ENCODE measurements at places on chromosomes 16 and 17.

GRCh38 chr16:65621640-65622039 is 499.8 kb upstream of the CDH11 start:
- no peak for DNase-seq

DNA sequence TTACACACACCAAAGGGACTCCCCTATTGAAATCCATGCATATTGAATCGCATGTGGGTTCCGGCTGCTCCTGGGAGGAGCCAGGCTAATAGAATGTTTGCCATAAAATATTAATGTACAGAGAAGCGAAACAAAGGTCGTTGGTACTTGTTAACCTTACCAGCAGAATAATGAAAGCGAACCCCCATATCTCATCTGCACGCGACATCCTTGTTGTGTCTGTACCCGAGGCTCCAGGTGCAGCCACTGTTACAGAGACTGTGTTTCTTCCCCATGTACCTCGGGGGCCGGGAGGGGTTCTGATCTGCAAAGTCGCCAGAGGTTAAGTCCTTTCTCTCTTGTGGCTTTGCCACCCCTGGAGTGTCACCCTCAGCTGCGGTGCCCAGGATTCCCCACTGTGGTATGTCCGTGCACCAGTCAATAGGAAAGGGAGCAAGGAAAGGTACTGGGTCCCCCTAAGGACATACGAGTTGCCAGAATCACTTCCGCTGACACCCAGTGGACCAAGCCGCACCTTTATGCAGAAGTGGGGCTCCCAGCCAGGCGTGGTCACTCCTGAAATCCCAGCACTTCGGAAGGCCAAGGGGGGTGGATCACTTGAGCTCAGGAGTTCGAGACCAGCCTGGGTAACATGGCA is 2.2 kb downstream of the GAA start:
- DNase-seq: no peak

DNA sequence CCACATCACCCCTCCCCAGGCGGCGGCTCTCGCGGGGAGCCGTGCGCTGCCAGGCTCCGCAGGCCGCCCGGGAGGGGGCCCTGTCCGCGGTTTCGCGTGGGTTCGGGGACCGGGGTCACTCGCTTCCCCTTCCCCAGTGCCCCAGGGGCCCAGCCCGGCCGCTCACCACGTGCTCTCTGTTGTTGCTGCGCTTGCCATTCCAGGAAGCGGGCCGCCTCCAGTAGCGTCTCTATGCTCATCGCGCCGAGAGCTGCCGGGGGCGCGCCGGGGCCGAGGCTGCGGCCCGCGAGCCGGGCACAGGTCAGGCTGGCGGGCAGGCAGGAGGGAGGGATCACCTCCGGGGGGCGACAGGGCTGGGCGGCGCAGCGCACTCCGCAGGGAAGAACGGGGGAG is 390 bp downstream of the MNT start:
- DNase-seq: no peak

- no peak for DNase-seq
These were observed 6.0 kb downstream of the DOC2A start for GRCh38 chr16:30004811-30005242.

DNA sequence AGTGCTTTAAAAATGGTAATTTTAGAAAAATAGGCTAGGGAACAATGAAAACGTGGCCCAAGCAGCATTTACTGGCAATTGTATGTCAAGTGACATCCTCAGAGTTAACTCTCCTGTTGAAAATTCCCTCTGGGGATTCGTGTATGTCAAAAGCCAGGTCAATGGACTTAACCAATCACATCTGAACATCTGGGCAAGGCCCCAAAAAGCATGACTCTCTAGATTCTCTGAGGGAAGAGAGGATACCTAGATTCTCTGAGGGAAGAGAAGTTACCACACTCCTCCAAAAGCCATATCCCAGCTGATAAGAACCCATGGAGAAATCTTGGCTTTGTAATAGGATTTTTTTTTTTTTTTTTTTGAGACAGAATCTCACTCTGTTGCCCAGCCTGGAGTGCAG is 23.5 kb downstream of the NFE2L1 start:
- DNase-seq: no peak

DNA sequence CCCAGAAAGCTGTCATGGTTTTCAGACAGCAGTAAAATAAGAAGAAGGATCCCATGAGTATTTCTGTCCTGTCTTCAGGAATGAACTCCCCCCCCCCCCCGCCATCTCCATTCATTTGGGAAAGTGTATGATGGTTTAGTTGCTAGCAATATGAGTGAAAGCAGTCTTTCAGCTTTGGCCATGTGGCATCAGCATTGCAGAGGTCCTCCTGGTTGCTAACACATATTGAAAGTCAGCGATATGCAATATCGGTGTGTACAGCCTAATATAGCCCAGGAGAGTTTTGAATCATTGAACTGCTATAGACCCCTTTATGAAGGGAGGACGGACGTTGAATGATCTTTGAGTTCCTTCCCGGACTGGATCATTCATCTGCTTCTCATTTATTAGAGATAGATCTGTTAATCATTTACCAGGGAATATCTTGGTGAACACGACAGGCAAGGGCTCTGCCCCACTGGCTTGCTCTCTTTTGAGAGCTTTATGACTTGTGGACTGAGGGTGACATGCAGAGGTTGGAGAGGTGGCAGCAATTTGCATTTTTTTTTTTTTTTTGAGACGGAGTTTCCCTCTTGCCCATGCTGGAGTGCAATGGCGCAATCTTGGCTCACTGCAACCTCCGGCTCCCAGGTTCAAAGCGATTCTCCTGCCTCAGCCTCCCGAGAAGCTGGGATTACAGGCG is 25.2 kb downstream of the DEF8 start:
- DNase-seq: no peak

DNA sequence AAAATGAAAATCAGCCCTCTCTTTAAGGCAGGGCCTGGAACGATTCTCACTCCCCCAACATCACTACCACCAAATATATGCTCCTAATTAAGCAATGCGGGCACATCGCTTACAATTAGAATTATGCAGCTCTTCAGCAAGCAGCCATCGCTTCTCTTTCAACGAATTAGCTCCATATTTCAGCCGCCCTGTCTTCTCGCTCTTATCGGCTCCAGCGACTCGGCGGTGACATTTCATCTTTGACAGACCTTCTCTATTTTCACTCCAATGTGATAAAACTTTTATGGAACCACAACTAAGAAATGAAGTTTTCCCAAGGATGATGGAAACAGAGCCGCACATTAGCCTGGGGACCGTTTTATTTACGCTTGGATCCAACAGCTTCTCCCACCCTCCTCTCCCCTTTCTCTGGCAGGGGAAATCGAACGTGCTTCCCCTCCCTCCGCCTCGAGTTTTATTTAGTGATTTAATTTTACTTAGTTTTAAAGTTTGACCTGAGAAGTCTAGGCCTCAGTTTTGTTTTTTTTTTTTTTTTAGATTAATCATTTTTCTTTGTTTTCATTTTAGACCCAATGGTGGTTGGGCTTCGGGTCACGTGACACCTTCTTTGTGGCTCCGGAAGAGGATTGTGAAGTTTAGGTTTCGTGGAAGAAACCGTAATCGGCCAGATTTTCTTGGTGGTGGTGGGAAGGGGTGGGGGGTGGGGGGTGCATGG is 3.1 kb upstream of the HOXB2 start:
- DNase-seq: no peak

- DNase-seq: no peak
These were observed 720 bp upstream of the ZPBP2 start for GRCh38 chr17:39867084-39867879.

GRCh38 chr17:38864636-38865398 is 5.0 kb upstream of the LASP1 start:
- no peak for DNase-seq

- no peak for DNase-seq
These were observed 90.6 kb downstream of the TOX3 start for GRCh38 chr16:52456368-52456767.

DNA sequence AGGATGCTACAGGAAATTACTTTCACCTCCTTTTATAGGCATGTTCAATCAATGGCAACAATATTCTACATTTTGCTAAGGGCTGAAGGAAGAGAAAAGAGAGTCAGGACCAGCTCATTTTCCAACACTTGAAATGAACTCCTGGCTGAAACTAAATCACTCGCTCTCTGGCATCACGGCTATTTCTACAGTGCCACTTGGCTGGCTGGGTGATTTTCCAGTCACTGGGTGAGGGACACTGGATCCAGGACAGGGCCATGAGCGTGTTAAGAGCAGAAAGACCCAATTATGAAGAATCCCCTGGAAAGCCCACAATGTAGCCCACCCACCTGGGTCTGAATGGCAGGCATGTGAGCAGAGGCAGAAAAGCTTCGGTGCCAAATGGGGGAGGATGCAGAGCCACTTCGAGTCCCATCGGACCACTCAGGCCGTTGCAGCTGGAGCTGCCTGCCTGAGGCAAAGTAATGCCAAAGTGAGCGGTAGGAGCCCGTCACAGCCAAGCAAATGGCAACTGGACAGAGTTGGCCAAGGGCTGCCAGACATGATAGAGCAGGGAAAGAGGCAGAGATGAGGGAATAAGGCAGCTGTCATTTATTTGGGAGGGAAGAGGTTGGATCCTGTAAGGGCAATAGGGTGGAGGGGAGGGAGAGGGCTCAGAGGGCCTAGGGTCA is 246.2 kb downstream of the STX8 start:
- DNase-seq: no peak

DNA sequence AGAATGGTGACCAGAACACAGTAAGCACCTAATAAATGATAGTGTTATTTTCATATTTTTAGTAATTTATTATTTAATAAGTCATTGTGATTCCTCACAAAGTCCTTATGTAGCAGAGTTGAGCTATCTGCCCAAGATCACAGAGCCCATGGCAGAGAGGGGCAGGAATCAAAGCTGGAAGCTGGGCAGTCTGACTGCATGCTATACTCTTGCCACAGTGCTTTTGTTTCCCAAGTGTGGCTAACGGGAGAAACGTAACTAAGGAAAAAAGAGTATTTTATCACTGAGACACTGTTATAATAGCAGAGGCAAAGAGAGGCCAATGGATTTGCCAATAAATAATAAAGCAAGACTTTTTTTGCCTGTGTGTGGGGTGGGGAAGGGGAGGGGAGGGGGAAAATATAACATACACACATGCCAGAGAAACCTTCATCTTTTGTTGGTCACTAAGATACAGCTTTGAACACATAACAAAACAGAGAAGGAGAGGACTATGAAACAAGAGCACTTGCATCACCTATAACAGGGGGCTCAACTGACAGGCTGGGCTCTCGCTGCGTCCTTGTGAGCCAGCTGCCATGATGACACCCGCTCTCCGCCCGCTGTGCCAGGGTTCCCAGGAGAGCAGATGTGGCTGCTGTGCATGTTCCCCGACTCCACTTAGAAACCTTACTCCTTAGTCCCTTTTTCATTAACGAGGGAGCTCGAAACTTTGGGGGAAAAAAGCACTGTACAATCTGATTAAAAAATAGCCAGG is 10.1 kb downstream of the CSNK2A2 start:
- no peak for DNase-seq

DNA sequence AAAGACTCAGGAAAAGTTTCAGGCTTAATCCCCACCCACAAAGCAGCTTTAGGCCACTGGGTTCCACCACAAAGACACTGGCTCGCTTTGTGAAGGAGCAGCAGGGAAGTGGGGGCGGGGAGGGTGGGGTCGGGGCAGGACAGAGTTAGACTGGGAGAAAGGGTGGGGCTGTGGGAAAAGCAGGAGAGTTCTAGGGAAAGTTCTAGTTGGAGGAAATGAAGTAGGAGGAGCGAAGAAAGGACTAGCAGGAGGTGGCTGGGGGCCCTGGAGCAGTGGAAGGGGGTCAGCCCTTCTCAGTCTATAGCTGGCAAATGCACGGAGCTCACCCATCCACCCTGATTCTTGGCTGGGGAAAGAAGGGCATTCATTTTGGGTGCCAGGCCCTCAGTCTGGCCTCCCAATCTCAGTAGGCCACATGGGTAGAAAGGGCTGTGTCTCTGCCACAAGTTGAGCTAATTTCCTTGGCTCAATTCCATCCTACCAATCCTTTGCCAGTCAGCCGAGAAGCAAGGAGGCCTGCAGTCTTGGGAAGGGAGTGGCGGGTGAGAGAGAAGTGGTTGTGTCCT is 4.6 kb downstream of the INPP5K start:
- DNase-seq: no peak

DNA sequence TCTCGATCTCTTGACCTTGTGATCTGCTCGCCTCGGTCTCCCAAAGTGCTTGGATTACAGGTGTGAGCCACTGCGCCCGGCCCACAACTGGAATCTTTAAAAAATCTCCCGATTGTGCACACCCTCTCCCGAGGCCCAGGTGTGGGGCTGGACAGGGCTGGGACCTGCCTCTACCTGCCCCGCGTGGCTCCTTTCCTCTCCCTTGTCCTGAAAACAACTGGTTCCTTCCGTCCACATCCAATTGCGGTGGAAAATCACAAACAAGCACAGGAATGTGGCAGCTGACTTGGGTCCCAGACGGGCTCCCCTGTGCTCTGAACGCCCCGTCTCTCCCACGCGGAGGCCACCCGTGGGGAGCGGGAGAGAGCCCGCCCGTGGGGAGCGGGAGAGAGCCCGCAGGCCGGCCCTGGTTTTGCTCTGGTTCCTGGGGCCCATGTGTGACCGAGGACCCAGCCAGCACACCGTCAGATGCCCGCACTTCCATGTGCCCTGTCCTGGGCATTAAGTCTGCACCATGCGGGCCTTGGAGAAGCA is 3.0 kb upstream of the TMEM204 start:
- no peak for DNase-seq

DNA sequence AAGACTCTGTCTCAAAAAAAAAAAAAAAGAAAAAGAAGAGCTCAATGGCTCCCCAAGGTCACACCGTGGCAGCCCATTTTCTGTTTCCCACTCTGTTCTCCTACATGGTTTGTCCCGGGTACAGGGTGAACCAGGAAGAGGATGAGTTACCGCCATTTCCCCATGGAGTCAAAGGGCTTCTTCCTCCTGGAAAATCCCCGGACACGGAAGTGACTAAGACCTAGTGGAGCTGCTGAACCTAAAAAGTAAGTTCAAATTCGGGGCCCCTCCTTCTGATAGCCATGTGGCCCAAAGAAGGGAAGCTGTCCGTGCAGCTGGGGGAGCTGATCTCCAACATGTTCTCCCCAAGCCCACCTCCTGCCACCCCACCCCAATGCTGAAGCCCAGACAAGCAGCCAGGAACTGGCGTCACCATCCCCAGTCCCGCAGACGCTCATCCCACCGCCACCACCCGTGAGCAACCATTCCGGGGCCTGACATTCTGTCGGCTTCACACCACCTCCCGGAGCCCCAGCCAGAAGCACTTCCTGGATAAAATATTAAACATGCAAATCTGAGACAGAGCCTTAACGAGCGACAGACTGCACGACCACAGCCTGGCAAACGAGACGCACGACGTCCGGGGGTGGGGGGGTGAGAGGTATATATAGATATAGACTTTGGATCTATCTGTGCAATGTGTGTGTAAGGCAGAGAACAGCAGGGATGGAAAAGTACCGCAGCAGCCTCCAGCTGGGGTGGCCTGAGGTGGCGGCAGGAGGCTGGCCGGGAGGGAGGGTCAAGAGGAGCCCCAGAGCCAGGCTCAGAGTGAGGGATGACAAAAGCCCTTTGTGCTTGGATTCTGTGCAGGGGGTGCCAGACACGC is 17.6 kb downstream of the EPOP start:
- DNase-seq: no peak

- no peak for DNase-seq
These were observed 235.5 kb downstream of the SHISA9 start for GRCh38 chr16:13136901-13137300.

GRCh38 chr17:45973946-45974859 is 24.8 kb upstream of the STH start:
- no peak for DNase-seq

- no peak for DNase-seq
These were observed 476.8 kb downstream of the SHISA9 start for GRCh38 chr16:13378151-13378550.
